Immature natural killer cell (primary cell): ENCODE measurements at places on chromosomes 11 and 22.

DNA sequence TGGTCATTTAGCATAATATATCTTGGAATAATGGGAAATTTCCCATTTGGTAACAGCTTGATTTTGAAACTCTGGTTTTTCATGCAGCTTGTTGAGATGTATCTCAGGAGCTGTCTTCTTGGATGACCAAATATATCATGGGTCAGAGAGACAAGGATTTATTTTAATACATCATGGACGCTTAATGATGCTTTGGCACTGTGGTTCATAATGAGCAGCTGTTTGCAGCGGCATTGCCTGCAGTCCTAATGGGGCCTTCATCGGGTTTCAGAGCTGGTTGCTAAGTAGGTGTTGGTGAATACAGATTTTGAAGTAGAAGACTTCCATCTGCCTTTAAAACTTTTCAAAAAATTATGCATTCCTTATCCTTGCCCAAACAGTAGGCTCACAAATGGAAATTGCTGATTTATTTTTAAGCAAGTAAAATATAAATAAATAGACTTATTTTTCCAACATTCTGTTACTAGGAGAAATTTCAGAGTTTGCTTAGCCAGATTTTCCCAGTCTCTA is 389.5 kb upstream of the FAT3 start:
- DNase-seq = no peak

GRCh38 chr11:128190312-128190711 is 397.0 kb downstream of the ETS1 start:
- peak; percentile 80 for DNase-seq

GRCh38 chr11:67504005-67504949 is 886 bp downstream of the PITPNM1 start:
- peak; percentile 58 for DNase-seq

DNA sequence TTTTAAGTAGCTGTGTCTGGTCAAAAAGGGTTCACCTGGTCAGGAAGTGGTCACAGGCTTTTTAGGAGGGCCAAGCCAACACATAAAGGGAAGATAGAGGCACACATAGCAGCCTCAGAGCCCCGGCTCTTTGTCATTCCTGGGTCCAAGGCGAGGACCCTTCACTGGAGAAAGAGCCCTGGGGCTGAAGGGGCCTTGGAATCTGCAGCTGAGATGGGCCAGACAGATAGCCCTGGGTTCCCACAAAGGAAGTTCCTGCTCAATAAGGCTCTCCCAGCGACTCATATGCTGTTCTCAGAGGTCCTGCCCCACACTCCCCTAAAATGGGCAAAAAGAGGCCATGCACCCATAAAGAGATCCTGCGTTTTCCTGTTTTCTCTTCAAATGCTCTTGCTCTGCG is 77.7 kb downstream of the LINC01488 start:
- DNase-seq = no peak

GRCh38 chr11:71435278-71435951 is 12.8 kb downstream of the DHCR7 start:
- DNase-seq = no peak
